Renal cortex interstitium (tissue), 15 donors: ENCODE measurements at places on chromosomes 12 and 14.

DNA sequence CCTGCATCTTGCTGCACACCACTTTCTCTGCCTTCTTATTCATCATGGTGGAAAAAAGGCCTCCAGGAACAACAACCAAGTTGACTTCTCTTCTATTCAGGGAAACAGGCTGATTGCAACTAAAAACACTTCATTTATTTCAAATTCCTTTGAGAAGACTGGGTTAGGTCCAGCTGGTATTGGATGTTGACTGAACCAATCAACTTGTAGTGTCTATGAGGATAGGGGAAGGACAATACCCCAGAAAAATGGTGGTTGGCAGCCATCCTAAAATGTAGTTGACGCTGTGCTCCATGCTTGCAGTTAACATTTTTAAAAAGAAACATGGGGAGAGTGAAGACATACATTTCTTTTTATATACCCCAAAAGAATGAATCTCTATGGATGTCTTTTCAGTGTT, 34.4 kb upstream of the CRADD start:
- DNase-seq, result no peak

DNA sequence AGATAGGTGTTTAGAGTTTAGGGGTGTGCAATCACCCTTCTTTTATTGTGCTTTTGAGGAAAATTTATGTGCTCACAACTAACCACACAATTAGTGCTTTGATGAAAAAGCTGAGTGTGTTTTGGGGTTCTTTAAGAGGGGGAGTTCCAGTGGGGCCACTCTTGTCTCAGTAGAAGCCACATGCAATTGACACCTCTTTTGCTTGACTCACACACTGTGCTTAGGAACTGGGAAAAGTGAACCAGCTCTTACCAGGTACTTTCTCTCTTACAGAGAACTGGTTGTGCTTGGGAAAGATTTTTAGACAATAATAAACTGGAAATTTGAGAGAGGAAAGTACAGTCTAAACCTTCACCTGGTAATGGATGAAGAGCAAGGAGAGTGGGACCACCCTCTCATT, 12.3 kb upstream of the YBX3 start:
- DNase-seq, result no peak

GRCh38 chr12:94415066-94415465, 44.6 kb downstream of the CEP83 start:
- DNase-seq, result no peak

GRCh38 chr12:63862187-63862968, 17.9 kb downstream of the SRGAP1 start:
- DNase-seq, result peak; percentile 54

GRCh38 chr12:2677142-2677880, 117.5 kb upstream of the FKBP4 start:
- no peak for DNase-seq

DNA sequence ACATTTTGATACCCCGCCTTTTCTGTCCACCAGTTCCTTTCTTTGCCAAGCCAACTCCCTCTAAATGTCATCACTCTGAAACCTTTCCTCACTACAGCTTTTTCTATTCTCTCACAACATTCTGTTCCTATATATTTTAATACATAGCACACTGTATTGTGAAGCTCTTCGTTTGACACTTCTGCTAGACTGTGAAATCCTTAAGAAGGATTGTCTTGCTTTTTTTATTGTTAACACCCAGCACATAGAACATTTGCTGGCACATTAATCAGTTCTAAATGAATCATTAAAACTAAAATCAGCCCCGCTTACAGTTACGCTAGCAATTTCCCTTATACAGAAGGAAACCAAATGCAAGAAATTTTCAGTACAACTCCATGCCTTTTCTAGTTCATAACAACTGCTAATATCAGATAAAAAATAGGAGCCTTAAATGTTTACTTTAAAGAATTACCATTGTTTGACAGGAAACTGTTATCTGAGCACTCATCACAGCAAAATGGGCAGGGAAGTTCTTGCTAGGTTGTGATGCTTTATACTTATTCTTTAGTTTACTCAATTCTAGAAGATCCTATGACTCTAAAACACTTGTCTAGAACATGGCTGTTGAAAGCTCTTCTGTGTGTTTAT, 93.5 kb downstream of the PPP1R12A start:
- no peak for DNase-seq

DNA sequence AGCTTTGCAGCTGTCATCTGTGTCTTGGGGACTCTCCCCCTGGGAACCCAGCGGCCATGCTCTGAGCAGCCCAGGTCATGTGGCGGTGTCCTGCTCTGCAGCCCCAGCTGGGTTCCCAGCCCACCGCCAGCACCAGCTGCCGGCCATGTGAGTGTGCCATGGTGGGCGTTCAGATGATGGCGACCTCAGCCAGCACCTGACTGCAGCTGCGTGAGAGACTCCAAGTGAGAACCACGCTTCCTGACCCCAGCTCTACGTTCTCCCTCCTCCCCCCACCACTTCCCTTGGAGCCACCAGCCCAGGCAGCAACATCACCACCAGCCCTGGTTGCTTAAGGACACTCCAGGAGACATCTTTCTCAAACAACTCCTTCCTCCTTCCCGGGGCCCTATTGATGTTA, 68.8 kb downstream of the SLC24A4 start:
- no peak for DNase-seq

GRCh38 chr12:65881965-65882413, 57.7 kb downstream of the HMGA2 start:
- no peak for DNase-seq

DNA sequence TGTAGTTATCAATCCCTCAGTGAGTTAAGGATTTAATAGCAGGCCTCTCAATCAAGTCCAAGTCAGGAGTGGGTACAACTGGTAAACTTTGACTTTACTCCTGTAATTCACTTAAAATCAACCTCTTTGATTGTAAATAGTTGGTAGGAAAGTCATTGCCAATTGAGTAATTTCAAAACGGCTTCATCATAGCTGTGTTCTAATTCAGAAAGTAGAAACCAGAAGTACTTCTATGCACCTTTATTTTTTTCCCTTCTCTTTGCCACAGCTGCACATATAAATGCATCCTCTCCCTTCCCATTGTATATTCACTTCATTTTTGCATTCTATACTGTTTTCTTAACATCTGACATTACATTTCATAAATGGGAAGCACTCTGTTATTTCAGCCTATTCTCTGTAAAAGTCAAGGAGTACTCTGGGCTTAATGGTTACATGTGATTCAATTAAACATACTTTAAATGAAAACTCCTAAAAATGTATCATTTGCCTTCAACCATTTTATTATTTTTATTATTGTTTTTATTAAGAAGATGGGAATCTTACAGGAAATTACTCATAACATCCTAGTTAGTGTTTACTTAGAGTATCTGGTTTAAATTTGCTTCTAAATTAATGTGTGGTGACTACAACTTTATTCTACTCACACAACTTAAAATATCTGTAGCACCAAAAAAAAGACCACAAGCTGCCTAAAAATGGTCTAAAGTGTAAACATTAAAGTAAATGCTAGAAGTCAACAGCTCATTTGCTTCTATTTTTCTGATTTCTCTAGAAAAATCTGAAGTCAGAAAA, 171.2 kb downstream of the CEP128 start:
- DNase-seq, result no peak

- no peak for DNase-seq
Observed at GRCh38 chr14:58638231-58639197, 752 bp downstream of the DACT1 start.

DNA sequence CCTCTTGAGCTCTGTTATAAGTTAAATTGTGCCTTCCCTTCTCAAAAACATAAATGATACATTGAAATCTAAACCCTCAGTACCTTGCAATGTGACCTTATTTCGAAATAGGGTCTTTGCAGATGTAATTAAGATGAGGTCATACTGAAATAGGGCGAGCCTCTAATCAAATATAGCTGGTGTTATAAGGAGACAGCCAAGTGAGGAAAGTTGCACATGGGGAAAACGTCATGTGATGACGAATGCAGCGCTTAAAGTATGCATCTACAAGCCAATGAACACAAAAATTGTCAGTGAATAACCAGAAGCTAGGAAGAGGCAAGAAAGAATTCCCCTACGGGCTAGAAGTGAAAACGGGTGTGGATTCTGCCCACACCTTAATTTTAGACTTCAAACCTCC, 305.2 kb upstream of the FOXG1 start:
- DNase-seq, result no peak

DNA sequence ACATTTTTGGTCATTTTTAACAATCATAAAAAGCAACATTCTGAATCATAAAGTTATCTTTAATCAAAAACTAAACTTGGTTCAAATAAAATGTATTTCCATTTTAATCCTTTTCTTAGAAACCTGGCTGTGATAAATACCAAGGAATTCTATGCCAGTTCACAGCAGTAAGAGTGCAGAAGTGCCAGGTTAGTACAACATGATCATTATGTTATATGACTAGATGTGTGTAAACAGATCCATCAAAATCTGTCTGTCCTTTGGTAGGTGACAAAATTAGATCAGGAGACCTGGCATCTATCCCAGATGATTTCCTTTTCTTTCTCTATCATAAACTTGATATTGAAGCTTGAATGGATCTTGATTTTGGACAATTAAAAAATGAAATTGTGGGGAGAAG, 200.6 kb upstream of the STXBP6 start:
- no peak for DNase-seq

DNA sequence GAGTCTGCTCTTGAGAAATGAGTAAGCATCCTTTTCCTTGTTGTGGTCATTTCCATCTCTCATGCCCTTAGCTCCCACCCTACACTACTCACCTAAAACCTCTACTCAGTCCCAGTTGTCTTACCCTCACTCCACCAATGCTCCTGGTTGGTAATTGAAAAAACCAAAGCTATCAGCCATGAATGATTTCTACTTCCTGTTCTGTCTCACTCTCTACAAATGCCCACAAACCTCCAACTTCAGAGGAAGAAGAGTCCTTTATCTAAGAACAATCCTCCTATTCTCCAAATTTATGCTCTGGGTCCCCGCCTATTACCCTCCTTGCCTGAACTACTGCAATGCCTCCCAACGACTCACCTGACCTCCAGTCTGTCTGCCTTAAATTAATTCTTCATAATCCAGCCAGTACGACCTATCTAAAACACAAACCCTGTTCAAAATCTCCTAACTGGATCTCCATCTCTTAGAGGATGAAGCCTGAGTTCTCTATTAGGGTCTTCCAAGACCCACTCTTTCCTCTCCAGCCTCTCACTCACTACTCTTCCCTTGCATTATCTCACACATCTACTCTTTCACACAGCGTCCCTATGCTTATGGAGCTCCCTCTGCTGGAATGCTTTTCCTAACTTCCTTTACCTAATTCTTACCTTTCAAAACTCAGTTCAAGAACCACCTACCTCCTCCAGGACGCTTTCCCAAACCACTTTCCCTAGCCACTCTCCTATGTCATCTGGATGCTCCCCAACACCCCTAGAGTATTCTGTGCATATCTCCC, 2.2 kb downstream of the DHRS1 start:
- DNase-seq, result no peak

DNA sequence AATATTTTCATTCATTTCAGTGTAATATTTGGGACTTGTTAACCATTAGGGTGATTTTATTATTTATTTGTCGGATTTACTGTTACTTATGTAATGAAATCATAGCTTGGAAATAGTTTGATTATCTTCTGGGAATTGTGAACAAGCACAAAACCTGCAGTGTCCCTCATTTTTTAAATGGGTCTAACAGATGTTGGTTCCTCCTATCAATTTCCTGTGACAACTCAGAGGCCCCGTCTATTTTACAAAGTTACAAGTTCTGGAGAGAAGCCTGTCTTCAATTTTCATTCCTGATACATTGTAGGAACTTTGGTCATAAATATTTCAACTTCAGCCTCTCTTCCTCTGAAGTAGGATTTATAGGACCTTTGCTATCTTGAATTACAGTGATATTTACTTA, 101.8 kb upstream of the DNM1L start:
- no peak for DNase-seq

DNA sequence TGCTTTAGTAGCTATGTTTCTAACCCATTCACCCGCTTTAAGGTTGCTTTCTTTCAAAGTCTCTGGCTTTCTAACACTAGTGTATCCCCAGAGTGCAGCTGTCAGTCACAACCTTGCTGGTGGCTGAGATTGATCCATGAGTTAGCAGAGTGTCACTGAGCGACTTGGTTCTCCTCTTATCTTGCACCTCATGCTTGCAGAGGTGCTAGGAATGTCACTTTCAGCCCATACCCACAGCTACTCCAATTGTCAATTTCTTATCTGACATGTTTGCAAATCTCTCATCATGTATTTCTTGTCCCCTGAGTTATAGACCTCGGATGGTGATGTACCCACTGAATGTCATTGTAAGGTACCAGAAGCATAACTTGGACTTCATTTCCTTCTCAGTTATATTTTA, 1110.2 kb downstream of the GALC start:
- no peak for DNase-seq

- DNase-seq, result no peak
Observed at GRCh38 chr14:24880689-24881088, 169.3 kb downstream of the STXBP6 start.

DNA sequence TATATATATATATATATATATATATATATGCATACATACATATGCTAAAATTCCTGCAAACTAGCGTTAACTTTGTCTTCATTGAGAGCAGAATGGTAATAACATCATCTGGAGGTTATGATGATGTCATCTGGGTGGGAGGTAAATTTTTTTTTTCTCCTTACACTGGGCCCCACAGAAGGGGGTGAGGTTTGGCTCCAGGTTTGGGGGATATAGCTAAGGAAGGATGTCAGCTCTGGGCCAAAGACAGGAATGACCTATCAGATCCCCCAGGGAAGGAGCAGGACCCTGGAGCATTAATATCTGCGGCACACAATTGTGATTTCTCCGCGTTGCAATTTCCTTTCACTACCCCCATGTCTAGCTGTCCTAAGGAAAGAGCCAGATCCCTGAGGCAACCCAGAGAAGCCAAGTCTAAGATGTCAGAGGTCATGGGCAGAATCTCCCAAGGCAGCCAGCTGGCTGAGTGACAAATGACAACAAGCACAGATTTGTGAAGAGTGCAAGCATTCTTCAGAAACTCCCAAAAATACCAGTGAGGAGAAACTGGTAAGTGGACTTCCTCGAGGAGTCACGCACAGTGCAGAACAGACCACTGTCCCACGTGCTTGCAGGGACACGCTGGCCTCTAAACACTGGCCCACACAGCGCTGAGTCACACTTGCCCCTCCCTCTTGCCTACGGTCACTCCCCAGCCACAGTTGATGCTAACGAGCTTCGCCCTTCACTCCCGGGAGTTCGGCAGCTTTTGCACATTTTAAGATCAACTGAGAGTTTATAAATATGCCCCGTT, 9.9 kb downstream of the UBC start:
- no peak for DNase-seq

DNA sequence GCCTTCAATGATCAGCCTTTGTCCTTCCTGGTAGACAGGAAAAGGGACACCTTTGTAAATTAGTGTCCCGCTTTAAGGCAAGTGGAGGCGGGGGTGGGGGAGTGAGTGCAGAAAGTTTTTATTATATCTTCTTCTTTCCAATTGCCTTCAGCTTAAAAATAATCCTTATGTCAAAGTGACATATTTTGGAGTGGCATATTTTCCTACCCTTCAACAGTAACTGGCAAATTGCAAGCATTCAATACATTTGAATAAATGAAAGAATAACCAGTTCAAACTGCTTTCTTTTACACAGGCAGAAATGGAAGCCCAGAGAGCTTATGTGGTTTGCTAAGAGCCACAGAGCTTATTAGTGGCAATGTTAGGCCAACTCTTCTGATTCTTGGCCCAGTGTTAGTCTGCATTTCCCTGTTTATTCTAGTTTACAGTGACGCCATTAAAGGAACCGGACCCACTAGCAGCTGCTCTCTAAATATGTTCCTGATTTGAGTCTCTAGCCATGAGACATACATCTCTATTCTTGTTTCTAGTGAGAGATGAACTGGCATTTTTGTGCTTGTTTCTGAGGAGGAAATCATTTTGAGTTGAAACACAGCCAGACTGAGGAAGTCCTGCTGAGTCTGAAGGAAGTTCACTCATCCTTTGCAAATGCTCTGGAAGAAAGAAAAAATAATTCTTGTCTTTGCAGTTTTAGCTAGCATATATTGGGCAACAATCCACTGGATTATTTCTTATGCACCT, 468.7 kb downstream of the NOVA1 start:
- DNase-seq, result no peak
